HFF-Myc (cell line): ENCODE measurements at places on chromosomes 6 and 20.

DNA sequence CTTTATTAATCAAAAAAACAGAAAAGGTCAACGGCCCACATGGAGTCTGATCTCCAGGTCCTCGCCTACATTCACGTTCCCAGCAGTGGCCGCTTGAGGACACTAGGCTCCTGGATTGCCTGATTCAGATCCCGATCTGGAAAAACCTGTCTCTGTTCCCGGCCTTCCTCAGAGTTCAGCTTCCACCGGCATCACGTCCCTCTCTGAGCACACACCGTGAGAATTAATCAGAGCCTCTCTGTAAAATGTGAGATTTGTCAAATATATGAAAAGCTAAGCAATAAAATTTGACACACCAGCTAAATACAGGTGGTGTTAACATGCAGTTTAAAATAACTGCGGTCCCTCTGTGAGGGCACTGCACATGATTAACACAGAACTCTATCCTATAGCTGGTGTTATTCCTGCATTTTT is 122.8 kb upstream of the COL21A1 start:
- peak; percentile 79 for DNase-seq

DNA sequence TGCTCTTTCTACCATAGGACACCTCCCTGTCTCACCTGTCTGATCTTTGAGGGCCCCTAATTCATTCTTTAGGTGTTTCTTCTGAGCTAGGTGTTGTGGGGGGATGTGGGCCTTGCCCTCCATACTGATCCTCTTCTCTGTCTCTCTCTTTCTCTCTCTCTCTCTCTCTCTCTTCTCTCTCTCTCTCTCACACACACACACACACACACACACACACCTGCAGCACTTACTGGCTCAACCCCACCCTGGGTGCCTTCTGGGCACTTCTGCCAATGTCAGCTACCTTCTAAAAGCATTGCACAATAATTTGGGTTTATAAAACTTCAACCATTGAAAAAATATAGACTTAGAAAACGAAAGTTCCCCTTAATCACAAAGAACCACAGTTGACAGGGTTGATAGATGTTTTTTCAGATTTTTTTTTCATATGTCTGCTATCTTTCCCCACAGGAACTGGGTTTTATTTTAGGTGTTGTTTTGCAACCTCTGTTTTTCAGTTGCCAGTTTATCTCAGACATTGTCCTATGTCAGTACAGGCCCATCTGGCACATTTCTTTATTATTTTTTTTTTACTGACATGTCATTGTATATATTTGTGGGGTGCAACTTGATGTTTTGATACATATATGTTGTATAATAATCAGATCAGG is 28.1 kb downstream of the PKIG start:
- no peak for DNase-seq

GRCh38 chr6:21201187-21201586 is 392.4 kb upstream of the SOX4 start:
- no peak for DNase-seq

DNA sequence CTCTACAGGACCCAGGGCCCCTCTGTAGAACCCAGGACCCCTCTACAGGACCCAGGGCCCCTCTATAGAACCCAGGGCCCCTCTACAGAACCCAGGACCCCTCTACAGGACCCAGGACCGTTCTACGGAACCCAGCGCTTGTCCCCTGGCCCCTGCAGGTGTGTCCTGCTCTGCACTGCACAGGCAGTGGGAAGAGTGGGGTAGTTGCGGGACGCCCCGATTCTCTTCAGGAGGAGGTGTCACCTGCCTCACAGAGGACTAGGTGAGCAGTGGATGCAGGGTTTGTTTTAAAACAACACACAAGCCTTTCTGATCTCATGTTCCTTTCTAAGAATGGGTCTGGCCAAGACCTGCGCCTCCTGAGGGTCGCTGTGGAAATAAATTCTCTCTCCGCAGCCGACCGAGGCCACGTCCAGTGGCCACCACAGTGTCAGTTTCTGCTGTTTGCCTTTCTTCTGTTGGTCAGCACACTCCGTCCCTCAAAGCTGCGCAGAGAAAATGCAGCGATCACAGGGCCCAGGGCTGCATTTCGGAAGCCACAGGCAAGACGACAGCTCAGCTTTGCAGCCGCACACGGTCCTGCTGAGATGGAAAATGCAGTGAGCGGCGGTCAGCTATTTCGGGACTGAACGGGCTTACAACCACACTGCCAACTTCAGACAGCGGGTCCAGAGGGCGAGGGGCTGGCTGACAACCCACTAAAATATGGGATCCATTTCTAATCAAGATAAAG is 135.2 kb downstream of the DLL1 start:
- DNase-seq = no peak

DNA sequence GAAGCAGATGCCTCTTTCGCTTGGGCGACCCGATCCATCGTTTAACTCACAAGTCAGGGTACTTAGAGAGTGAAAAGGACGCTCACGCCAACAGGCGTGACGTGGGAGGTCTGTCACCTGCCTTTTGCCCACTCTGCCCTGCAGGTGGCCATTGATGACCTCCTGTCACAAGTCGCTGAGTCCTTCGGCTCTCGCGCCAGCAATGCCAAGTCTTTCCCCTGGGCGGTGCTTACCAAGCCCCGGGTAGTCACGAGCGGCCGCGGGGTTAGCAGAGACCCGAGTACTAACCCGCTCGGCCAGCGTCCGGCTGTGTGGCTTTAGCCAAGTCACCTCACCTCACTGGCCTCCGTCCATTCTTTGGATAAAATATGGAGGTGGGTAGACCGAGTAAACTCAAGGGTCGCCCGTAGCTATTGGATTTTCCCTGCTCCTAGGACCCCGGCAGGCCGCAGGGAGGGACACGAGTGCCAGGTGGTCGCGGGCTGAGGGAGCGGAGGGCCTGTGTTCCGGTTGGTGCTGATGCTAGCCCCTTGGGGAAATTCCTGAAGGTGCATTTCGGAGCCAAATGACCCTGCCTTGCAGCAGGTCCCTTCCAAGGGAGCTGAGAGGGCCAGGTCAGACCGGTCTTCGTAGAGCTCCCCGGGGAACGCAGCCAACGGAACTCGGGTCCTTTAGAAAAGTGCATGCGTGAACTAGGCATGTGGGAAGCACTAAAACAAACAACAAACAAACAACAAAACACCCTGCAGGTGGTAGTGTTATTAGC is 668 bp downstream of the PKIB start:
- no peak for DNase-seq

DNA sequence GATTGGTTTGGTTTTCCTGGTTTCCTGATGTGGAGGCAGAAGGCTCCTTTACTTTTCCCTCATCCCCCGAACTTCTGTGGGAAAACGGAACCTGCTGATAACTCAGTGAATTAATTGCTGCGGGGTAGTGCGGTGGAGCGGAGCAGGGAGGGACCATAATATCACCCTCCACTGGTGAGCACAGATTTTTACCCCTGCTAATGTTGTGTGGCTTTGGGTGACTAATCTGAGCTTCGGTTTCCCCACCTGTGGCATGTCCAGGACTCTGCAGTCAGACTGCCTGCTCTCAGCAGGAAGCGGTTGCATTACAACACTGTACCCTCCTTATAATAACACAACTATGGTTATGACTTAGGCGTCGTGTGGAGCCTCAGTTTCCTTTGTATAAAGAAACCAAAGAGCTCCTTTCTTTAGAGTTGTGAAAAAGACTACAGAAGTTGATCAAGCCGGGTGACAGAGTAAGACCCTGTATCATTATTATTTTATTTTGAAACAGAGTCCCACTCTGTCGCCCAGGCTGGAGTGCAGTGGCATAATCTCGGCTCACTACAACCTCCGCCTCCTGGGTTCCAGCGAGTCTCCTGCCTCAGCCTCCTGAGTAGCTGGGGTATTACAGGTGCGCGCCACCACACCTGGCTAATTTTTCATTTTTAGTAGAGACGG is 2.2 kb upstream of the ID1 start:
- no peak for DNase-seq

DNA sequence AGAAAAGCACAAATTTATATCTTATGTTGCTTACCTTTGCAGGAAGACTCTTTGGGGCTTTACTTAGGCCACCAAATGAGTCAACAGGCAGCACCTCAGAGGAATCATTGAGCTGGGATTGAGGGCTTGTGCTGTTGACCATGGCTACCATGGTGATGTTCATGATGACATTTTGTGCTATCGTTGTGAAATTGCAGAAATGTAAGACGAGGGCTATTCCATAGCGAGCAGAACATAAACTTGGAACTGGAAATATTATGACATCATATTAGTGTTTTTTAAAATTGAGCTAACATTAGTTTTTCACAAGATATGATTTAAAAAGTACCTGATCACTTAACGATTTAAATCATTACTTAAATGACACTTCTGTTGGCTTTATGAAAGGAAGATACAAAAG is 11.8 kb downstream of the SLC17A3 start:
- DNase-seq = no peak

DNA sequence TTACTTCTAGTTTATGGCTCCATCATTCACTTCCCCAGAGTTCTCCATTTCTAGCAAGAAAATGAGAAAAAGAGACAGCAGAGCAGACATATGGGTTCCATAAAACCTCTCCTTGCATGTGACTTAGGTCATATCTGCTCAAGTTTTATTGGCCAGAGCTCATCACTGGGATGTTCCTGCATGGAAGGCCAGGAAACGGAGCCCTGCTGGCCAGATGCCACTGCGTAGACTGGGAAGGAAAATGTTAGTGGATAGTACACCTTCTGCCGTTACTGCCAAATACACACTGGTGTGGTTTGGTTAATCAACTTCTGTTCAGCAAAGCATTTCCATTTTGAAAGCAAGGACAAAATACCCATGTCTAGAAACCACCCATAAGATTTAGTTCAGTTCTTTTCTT is 220.6 kb upstream of the TSHZ2 start:
- no peak for DNase-seq

- peak; percentile 77 for DNase-seq
Observed at GRCh38 chr6:129744201-129744879, 34.4 kb upstream of the ARHGAP18 start.

- DNase-seq = no peak
Observed at GRCh38 chr6:63140692-63141318, 70.5 kb upstream of the FKBP1C start.
